ENCODE measurements at places on chromosomes 4 and X.
A peak's percentile ranks its signal among the peaks of the same experiment; 100 is the strongest.

DNA sequence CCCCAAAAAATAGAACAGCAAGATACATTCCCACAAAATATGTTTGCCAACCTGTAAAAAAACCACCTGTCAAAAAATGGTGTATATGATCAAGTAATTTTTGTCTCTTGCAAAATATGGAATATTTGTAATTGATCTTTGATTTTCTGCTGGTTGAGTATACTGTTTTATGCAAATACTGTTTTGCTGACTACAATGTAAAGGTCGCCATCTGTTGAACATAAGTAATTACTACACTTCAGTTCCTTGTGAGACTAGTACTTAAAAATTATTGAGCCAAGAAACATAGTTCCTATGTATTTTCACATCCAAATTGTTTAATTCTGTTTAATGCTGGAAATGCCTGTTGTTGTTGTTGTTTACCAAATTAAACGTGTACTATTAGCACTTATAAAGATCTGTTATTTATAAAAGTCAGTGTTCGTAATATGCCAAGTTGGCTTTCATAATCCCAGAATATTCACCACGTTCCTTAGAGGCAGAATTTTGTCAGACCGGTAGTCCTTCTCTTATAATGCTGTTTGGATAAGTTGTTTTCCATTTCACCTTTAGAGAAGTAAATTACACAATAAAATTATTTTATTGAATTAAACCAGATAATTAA lies 144.2 kb downstream of the PDLIM5 start:
- no peak for DNase-seq

DNA sequence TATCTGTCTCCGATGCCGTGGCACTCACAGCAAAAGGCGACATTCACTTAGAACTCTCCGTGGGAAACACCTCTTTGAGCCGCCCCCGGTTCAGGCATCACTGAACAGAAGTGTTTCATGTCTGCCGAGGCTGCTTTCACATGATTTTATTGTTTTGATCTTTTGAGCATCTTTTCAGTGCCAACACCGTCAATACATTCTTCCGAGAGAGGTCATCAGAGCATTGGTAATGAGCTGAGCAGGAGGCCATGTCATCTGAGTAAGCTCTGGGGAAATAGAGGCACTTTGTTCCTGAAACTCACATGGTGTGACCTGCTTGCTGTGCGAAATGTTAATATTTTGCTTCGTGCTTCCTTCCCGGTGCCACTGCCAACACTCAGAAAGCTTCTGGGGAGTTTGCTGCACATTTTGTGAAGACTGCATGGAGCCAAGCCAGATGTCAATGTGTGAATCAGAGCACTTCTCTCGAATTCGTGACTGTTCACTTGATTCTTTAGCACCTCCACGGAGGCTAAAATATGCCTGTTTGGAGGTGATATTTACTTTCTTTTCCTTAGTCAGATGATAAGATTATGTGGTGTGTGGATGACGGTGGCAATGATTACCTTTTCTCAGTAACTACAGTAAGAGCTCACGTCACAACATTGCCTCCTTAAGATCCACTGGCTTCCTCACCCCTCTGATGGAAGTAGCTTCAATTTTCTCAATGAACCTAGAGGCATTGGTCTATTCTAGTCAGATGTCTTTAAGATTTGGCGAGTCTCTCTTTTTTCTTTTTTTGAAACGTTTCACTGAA lies 222.3 kb upstream of the HS3ST1 start:
- DNase-seq = no peak

DNA sequence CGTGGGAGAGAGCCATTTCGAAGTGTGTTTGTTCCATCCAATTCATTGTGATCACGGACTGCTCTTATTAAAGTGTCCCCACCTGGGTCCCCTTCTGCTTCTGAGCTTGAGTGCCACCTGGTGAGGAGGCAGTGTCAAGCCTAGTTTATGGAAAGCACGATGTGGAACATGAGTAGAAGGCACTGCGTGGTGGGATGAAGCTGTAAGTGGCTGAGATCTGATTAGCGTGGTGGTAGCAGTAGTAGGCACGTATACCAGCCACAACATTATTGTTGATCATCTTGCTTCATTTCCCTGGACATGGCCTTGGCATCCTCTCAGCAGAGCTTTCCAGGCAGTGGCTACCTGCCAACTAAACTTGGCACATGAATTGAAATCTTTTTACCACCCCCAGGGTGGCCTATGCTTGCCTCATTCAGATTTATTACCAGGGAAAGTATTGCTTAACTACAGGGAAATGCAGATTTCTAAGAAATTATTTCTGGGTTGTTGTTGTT lies 46.4 kb downstream of the GPAT3 start:
- DNase-seq = no peak

DNA sequence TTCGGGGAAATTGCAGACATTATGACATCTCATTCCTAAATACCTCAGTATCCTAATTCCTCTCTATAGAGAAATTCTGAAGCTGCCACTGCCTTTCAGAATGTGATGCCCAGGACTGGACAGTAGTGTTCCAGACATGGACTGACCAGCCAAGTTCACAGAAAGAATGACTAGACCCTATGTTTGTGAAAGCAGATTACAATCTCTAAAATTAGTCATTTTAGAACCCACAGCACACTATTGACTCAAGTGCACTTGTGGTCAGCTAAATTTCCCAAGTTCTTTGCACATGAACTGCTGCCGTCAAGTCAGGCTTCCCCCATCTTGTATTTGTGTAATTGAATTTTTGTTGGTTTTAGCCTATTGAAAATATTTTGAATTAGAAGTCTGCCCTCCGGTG lies 81.0 kb upstream of the ESX1 start:
- peak; percentile 77 for DNase-seq

- no peak for DNase-seq
Measured at GRCh38 chr4:21801661-21802385, 146.7 kb downstream of the KCNIP4 start.

DNA sequence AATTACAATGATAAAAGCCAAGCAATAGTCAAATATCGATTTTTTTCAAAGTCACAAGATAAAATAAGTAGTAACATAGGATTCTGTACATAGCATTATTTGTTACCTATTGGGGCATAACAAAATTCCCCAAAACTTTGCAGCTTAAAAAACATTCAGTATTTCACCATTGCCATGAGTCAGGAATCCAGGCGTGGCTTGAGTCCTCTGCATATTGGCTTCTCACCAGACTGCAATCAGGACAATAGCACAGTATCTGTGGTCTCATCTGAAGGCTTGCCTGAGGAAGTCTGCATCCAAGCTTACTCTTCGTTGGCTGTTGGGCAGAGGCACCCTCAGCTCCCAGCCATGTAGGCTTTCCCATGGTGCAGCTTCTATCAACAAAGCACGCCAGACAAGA lies 6.2 kb upstream of the CTBP1 start:
- DNase-seq = no peak

DNA sequence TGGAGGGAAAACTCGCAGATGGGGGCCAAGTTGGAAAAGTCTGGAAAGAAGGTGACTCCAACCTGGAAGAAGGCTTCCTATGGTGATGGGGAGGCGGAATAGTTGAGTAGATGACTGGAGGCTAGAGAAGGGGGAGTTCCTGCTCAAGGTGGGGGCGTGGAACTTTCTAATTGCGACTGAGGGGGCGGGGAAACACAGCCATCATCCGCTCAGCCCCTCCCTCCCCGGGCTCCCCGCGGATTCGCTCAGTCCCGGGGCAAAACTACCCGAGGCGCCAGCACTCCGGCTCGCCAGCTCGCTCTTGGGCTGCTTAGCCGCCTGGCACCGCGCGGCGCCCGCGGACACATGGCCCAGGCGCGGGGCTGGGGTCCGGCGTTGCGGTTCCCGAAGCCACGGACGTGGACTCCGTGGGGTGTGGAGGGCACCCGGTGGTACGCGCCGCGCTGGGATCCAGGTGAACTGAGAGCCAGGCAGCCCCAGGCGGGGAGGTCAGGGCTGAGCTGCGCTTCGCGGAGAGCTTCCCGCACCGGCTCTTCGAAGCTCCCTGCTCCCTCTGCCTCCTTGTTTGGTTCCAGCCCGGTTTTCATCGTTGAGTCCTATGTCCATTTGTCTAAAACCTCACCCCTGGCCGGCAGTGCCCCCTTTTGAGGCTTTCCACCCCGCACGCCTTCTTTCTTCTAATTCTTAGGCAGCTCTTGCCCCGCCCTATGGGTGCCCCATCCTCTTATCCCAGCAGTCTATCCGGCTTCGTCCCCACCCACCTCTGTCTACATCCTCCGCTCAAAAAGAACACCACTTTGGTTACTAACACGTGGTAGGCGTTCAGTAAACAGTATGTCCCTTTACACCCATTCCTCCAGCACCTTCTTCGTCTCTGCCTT lies 38.9 kb downstream of the STARD8 start:
- no peak for DNase-seq

GRCh38 chr4:95499291-95499696 lies 49.5 kb downstream of the UNC5C start:
- DNase-seq = no peak

DNA sequence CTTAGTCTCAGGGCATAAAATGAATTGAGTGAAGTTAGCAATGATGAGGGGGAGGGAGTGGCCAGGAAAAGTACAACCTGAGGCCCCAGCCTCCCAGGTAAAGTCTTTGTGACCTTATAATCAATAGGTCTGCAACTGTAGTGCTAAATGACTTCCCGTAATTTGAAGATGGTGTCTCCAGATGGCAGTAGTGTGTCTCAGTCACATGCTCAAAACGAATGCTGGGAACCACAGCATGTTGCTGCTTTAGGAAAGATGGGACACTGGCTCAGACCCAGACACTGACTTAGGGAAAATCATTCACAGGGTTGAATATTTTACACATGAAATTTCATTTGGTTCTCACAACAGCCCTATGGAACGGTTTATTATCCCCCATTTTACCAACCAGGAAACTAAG lies 10.3 kb downstream of the SRPX2 start:
- no peak for DNase-seq

DNA sequence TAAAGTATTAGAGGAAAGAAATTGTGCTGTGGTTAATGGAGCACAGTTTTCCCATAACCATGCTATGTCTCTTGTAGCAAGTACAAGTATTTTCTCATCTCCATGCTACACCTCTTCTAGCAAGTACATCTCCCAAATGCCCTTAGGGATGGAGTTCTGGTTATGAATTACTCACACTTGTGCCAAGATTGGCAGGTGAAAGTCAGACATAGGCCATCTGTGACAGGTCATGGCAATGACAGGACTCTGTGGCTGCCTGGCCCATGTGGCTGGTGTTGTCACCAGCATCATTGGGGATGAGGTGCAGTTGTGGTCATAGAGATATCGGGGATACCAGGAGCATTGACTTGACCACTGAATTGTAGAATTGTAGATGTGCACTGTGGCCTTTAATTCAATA lies 310.2 kb downstream of the FAT4 start:
- no peak for DNase-seq

GRCh38 chr4:130146773-130147172 lies 1050.8 kb downstream of the C4orf33 start:
- DNase-seq = no peak

- DNase-seq = no peak
Measured at GRCh38 chr4:54231419-54231767, 2.3 kb downstream of the PDGFRA start.

DNA sequence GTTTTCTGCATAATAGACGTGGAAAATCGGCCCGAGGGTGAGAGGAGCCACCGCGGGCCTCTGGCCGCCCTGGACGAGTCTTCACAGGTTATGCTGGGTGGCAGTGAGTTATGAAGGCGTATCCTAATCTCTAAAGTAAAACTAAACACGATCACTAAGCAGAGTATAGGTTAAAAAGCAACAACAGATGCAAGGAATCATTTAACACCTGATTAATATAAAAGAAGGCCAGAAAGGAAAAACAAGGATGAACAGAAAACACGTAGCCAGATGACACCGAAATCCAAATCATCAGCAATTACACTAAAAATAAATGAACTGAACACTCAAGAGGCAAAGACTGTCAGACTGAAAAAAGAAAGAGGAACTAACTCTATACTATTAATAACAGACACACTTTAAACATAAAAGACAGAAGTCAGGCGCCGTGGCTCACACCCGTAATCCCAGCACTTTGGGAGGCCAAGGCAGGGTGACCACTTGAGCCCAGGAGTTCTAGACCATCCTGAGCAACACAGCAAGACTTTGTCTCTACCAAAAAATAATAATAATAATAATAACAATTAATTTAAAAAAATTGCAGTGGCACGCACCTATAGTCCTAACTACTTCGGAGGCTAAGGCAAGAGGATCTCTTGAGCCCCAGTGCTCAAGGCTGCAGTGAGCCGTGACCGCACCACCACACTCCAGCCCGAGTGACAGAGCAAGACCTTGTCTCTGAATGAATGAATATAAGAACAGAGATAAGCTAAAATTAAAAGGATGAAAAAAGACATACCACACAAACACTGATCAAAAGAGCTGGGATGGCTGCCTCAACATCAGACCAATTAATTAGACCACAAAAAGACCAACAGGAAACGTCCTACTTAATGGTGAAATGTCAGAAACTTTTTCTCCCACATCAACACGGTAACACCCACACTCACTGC lies 30.0 kb downstream of the CTBP1 start:
- DNase-seq = no peak

GRCh38 chr4:86319390-86319789 lies 40.5 kb downstream of the MAPK10 start:
- no peak for DNase-seq

- DNase-seq = no peak
Measured at GRCh38 chr4:28835501-28835900, 1884.7 kb upstream of the PCDH7 start.

GRCh38 chr4:162847945-162848549 lies 318.6 kb downstream of the NAF1 start:
- DNase-seq = no peak

- peak; percentile 41 for DNase-seq
Measured at GRCh38 chrX:32530802-32531403, 680.4 kb downstream of the DMD start.

GRCh38 chrX:31036895-31037294 lies 34.9 kb downstream of the FTHL17 start:
- peak; percentile 60 for DNase-seq

GRCh38 chrX:135432453-135432852 lies 10.7 kb downstream of the SMIM10L2A start:
- DNase-seq = no peak

- DNase-seq = peak; percentile 36
Measured at GRCh38 chrX:34656842-34657725, at the start of gene TMEM47. Gene TMEM47, minus strand, starts transcription at chrX:34657285. Its CDS starts 256 bp downstream, at chrX:34657029.

DNA sequence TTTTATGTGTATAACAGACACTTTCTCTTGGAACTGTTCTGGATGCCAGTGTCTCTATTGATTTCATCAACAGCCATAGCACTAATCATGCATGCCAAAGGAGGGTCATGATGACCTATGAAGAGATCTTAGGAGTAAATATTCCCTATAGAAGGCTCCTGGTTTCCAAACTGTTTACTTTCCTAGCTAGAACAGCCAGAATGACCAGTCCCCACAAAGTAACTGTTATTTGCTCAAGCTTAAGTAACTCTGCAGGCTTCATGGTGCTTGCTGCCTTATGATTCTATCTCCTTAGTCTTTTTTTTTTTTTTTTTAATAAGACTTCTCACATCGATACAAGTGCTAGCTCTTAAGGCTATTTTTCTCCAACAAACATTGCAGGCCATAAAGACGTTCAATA lies 12.4 kb downstream of the S100G start:
- DNase-seq = no peak

GRCh38 chrX:154727871-154728270 lies 23.0 kb downstream of the GAB3 start:
- DNase-seq = peak; percentile 73
